Stimulated activated CD8-positive, alpha-beta memory T cell treated with anti-CD3 and anti-CD28 coated beads, Interleukin-12 subunit alpha, Interleukin-12 subunit beta, amount 100 ng/mL, for 4 hours (primary cell): ENCODE measurements at places on chromosomes 2 and 18.

GRCh38 chr2:80896576-80896975 is 592.0 kb upstream of the LRRTM1 start:
- no peak for DNase-seq

DNA sequence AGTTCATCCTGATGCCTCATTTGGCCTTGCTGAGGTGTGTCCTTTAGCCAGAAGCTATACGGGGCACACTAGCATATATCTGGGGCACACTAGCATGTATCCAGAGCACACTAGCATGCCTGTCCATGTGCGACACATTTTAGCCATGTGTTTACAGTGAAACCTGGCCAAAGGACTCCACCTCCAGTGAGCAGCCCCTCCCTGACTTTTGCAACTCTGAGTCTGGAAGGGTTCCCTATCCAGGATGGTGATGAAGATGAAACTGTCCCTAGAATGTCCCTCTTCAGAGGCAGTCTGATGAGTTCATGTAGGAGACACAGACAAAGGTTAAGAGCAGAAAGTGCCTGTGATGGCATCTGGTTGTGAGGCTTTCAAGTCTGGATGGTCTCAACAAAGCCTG is 61.4 kb upstream of the LGALSL start:
- no peak for DNase-seq

- DNase-seq = no peak
Observed at GRCh38 chr18:21264651-21265050, 22.6 kb downstream of the GREB1L start.

- DNase-seq = no peak
Observed at GRCh38 chr2:101362777-101363176, 24.5 kb downstream of the CREG2 start.
